Stimulated activated CD8-positive, alpha-beta memory T cell treated with anti-CD3 and anti-CD28 coated beads, Interleukin-4, amount 100 ng/mL, for 1 hour (primary cell): ENCODE measurements at places on chromosomes 11 and 22.

- DNase-seq: no peak
Observed at GRCh38 chr11:132595711-132596134, 936.6 kb downstream of the OPCML start.

- DNase-seq: no peak
Observed at GRCh38 chr11:70581991-70582885, 183.9 kb downstream of the CTTN start.

DNA sequence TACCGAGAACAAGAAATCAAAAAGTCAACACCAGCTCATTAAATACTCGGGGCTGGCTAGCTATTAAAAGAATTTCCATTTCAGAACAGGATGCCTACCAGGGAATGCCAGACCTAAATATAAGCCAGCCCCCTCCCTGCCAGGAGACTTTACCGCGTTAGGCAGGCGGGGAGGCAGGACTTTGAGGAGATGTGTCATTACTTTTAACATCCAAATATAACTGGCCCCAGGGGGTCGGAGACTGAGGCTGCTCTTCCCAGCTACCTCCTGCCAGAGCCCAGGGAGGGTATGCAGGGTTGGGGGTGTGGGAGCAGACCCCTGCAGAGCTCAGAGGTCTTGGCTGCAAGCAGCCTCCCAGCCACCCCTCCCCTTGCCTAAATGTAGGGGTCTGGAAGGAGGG, 183.5 kb downstream of the DSCAML1 start:
- DNase-seq: no peak

DNA sequence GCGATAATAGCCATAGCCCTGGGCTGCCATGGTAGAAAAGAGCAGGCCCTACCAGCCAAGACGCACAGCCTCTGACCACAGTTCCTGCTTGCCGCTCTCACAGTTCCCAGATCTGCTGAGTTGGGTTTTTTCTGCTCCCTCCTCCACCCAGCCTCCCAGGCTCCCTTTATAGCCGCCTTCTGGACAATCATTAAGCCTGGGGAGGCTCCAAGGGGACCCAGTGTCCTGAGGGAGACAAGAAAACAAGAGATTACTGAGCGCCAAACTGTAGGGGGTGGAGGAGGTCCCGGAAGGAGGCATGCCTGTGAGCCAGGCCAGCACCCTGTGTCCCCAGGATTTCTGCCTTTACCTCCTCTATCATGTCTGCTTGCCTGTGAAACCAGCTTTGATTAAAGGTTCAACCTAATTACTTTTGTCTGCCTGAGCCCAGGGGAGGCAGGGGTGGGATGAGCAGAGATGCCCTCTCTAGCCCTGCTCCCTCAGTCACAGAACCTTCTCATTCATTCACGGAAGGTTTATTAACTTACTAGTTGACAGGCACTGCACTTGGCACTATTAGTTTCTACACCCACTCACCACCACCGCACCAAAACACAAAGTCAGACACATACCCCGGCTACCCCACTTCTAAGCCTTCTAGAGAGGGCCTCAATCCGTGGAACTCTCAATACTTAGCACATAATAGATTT, 1.2 kb downstream of the SLC37A4 start:
- DNase-seq: no peak

DNA sequence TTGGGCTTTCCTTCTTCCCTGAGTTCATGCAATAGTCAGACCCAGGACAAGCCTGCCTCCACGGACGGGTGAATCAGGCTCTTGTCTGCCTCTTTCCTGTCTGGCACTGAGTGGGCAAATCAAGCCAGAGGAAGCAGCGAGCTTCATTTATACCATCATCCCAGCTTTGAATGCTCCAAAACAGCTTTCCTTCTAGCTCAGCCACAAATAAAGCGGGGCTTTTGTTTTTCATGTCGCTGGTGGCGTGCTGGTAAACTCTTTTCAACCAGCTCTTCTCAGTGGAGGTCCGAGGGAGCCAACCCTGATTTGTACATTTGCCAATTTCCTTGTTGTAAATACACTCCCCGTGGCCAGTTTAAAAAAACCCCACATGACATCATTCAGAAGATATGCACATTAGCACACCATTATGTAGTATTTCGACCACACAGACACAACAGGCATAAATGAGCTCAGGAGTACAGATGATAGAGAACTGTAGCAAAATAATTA, 8.6 kb downstream of the C11orf91 start:
- no peak for DNase-seq

DNA sequence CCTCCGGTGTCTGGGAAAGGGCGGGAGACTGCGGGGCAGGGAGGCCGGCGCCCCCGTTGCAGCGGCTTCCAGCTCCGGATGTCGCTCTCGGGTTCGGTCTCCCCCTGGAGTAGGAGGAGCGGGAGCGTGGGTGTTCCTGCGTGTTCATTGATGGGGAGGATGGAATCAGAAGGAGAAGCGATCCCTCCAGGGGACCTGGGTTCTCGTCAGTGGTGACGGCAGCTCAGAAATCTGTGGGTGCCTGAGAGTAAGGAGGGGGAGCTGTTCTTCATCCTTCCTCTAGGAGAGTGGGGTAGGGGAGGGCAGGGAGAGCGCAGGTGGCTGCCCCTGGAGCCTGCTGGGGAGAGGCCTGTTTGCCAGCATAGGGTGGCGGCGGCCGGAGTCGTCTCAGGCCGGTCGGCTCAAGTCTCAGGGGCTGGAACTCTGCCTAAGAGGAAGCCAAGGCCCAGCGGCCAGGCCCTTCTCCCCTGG, 1.1 kb downstream of the UBASH3B start:
- DNase-seq: no peak

DNA sequence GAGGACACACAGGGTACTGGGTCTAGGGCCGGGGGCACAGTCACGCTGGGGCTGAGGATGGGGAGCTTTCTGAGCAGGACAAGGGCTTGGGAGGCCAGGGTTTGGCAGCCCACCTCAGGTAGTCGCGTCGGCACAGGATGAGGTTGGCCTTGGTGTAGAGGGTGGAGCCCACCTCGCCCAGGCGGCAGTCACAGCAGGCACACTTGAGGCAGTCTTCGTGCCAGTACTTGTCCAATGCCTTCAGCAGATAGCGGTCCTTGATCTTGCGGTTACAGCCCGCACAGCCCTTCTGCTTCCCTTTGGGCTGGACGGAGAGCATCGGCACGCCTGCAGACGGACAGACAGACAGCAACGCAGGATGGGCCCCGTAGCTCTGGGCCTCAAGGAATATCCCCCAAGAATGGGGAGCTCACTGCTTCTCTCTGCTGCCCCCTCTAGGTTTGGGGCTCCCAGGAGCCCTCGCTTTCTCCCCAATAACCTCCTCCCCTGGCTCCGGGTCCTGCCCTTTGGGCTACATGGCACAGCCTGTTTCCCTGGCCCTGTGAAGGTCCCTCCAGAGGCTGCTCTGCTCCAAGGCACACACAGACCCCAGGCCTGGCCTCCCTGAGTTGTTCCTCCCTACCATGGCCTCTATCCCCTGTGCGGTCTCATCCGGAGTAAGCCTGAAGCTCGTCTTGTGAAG, 33.4 kb downstream of the LMO1 start:
- DNase-seq: no peak
